ENCODE measurements at places on chromosomes 16 and 17.

- DNase-seq, result peak; percentile 58
Observed at GRCh38 chr16:85557083-85557970, 55.8 kb upstream of the GSE1 start.

DNA sequence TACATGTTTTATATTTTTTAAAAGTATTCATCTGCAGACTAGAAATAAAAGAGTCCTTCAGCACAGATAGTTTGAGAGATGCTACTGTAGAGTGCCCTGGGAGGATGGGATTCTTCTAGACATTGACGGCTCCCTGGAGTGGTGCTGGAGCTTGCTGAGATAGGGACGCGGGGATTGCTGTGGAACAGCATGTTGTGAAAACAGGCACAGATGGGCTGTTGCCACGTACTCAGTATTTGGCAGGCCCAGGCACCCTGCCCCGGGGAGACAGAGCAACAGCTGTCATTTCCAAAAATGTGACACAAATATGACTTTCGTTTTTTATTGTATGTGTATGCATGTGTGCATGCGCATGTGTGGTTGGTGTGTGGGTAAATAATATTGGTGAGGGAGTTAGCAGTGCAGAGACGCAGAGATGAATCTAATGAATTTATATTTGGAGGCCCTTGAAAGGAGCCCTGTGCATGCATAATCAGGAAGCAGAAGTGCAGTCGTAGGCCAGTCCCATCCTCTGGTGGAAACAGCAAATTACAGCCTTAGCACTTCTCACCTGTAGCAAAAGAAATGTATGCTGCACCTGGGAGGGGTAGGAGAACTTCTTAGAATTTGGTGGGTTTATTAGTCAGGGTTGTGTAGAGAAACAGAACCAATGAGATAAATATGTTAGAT is 6.2 kb upstream of the ABCA8 start:
- DNase-seq, result no peak

GRCh38 chr16:85947230-85948137 is 48.5 kb downstream of the IRF8 start:
- no peak for DNase-seq

DNA sequence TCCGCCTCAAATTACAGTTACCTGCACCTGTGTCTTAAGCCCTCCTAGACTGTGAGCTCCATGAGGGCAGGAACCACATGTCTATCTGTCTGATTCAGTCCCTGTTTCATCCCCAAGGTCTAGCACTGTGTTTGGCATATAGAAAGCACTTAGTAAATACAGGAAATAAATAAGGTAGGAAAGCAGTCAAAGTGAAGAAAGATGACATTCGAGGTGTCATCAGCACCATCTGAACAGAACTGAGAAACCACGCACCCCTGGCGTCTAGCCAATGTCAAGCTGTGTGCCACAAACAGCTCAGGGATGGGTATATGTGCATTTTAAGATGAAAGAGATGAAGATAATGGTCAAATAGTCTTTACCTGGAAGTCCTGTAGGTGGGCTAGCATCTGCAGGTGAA is 79.6 kb upstream of the ATP2A3 start:
- no peak for DNase-seq

- peak; percentile 55 for DNase-seq
Observed at GRCh38 chr16:71311553-71312158, 22.5 kb upstream of the CMTR2 start.

DNA sequence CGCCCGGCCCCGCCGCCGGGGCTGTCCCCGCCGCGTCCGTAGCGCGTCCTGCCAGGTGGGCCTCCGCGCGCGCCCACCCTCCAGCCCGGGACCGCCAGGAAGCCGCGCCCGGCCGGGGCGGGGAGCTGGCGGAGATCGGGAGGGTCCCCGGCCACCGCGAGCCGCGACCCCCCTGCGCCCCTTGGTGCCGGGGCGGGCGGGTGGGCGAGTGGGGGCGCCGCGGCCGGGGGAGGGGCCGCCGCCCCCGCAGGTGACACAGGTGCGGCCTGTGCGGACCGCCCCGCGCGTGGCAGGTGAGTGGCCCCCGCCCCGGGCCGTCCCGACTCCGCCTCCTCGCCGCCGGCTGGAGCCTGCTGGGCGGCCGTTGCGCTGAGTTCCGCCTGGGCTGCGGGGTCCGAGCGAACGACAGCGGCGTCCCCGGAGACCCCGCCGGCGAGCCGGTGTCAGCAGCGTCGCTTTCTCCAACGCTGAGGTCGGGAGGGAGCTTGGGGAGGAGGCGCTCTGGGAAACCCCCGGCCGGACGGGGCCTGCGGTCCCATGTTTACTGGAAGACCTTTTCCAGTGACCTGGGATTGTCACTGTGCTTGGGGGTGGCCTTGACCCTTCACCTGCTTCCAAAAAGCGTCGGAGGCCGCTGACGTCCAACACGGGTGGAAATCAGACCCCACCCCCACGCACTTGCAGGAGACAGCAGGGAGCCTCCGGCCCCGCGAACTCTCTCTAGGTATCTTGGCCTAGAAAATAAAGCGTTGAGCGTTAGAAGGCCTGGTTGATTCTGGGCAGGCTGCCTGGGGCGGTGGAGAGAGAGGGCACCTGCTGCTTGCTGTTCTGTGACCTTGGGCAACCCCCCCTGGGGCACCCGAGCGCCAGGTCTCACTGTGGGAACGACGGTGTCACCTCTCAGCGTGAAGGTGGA is 542 bp downstream of the KLHL36 start:
- DNase-seq, result peak; percentile 30

- no peak for DNase-seq
Observed at GRCh38 chr17:81132770-81133723, 32.3 kb upstream of the PVALEF start.

GRCh38 chr16:67490335-67491096 is 7.2 kb upstream of the AGRP start:
- DNase-seq, result no peak

DNA sequence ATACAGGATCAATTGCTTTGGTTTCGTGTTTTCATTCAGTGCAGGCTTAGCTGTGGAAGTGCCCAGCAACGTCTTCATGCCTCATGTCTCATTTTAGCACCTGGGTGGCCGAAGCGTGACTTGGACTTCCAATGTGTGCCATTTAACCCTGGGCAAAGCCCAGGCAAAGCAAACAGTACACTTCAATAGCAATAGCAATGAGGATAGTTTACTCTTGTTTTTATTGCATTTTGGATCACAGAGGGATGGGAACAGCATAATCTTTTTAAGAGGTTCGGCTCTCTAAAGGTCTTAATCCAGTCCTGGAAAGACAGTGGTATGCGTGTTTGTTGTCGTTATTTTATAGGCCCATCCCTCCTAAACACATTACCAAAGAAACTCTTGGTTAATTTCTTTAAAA is 86.2 kb downstream of the HS3ST3B1 start:
- DNase-seq, result no peak

GRCh38 chr17:61700252-61700651 is 109.2 kb upstream of the NACA2 start:
- DNase-seq, result peak; percentile 8

- DNase-seq, result no peak
Observed at GRCh38 chr16:354971-355461, 2.5 kb upstream of the AXIN1 start.

DNA sequence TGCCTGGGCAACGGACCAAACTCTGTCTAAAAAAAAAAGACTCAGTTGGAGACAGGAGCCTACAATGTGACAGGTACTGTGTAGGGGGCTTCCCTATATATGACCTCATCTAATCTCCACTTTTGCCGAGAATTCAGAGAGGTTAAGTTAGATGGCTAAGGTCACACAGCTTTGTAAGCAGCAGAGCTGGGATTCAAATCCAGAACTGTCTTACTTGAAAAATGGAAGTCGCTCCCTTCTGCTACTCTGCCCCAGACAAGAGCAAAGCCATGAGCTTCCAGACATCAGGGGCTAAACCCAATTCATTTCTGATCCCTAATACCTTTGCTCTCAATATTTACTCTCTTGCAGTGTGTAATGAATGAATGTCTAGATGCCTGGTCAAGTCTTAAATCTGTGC is 41.5 kb upstream of the ABCC12 start:
- DNase-seq, result no peak

DNA sequence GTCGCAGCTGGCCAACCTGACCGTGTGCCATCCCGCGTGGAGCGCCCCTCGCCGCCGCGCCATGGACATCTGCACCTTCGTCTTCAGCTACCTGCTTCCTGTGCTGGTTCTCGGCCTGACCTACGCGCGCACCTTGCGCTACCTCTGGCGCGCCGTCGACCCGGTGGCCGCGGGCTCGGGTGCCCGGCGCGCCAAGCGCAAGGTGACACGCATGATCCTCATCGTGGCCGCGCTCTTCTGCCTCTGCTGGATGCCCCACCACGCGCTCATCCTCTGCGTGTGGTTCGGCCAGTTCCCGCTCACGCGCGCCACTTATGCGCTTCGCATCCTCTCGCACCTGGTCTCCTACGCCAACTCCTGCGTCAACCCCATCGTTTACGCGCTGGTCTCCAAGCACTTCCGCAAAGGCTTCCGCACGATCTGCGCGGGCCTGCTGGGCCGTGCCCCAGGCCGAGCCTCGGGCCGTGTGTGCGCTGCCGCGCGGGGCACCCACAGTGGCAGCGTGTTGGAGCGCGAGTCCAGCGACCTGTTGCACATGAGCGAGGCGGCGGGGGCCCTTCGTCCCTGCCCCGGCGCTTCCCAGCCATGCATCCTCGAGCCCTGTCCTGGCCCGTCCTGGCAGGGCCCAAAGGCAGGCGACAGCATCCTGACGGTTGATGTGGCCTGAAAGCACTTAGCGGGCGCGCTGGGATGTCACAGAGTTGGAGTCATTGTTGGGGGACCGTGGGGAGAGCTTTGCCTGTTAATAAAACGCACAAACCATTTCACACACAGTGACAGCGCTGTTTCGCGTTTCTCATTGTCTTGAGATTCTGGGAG is 2.0 kb upstream of the ZACN start:
- DNase-seq, result no peak

DNA sequence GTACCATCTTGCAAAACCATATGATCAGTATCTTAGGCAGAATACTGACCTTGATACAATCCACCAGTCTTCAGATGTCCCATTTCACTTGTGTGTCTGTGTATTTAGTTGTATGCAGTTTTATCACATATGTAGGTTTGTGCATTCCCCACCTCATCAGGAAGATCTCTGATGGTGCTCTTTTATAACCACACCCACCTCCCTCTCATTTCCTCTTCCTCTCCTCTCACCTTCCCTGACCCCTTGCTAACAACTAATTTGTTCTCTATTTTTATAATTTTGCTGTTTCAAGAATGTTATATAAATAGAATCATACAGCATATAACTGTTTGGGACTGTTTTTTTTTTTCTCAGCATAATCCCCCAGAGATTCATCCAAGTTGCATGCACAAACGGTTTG is 52.0 kb upstream of the ACSM2B start:
- DNase-seq, result peak; percentile 6

GRCh38 chr17:75525806-75526554 is 483 bp downstream of the LLGL2 start:
- DNase-seq, result no peak

- no peak for DNase-seq
Observed at GRCh38 chr17:31586946-31587345, 195.5 kb downstream of the RAB11FIP4 start.

GRCh38 chr17:66378296-66378695 is 75.9 kb downstream of the PRKCA start:
- no peak for DNase-seq

DNA sequence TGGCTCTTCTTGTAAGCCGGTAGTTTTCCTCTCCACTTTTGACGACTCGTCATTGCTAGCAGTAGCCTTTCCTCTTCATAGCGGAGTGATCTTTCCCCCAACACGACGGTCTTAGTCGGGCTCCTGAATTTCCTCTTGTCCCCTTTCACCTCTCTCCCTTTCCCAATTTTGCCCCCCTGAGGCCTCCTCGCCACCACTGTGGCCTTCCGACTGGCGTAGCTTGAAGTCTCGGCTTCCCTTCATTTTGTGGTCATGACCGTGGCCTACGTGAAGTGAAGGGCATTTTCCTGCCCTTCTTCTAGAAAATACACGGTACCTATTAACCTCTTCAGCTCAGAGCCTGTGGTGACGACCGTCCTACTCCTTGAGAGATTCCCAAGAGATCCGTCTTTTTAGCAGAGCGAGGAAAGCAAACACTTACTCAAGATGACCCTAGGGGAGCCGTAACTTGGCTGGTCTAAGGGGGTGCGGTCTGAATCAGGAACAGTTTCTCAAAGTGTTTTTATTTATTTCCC is 787 bp downstream of the PRKAR1A start:
- DNase-seq, result peak; percentile 57

DNA sequence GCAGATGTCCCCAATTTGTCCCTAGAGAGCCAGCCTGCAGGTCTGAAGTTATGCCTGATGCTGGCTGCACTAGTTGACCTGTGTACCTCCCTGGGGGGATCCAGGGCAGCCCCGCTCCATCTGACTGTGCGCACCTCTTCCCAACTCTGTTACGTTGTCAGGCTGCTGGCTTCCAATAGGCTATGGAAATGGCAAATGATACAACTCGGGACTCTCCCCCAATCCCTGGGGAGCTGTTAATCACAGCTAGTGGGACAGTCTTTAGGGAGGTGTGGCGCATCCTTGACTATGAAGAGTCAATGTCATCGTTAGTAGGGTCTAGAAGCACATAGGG is 30.1 kb downstream of the GPRC5B start:
- no peak for DNase-seq

GRCh38 chr16:69365901-69366300 is 14.3 kb upstream of the TMED6 start:
- DNase-seq, result no peak

DNA sequence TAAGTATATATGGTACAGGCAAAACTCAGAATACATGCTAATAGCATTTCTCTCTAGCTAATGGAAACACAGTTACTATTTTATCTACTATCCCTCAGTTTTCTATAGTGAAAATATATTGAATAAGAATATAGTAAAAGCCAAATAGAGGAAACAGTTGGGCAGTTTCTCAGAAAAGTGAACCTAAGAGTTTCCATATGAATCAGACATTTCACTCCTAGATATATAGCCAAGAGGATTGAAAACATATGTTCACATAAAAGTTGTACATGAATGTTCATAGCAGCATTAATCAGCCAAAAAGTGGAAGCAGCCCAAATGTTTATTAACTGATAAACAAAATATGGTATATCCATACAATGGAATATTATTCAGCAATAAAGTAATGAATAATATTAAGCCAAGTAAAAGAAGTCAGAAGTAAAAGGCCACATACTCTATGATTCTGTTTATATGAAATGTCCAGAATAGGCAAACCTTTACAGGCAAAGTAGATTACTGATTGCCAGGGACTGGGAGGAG is 134.6 kb downstream of the CYB561 start:
- DNase-seq, result no peak

DNA sequence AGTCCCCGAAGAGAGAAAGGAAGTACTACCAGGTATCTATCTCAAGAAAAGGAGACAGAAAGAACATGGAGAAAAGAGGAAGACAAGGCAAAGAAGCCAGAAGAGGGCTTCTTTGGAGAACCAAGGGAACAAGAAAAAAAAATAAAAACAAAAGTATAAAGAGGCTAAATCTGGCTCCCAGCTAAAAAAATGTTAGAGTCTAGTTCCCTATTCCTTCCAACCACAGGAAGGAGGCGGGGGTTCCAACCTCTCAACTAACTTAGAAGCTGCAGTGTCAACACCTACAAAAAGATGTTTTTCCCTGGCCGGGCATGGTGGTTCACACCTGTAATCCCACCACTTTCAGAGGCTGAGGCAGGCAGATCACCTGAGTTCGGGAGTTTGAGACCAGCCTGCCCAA is 13.4 kb downstream of the UTP6 start:
- DNase-seq, result no peak
